ENCODE measurements at places on chromosomes 2 and 18.

DNA sequence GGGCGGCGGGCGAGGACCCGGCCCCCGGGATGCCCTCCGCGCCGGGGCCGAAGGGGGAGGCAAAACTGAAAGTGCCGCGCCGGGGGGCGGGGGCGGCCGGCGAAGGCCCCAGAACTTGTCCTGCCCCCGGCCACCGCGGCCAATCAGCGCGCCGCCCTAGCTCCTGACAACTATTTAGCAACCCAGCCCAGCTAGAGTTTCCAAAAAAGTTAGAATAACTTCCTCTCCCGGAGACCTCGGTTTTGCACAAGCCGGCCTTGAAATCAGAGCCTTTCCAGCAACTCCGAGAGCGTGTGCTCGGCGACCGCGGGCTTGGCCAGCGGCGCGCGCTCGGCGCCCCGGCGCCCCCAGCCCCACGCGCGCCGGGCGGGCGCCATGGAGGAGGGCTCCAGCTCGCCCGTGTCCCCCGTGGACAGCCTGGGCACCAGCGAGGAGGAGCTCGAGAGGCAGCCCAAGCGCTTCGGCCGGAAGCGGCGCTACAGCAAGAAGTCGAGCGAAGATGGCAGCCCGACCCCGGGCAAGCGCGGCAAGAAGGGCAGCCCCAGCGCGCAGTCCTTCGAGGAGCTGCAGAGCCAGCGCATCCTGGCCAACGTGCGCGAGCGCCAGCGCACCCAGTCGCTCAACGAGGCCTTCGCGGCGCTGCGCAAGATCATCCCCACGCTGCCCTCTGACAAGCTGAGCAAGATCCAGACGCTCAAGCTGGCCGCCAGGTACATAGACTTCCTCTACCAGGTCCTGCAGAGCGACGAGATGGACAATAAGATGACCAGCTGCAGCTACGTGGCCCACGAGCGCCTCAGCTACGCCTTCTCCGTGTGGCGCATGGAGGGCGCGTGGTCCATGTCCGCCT, at the start of gene TWIST2:
TWIST2 (plus strand) TSS at position 245 of the 850 bp plus-strand sequence; CDS start at position 376, 131 bp downstream.
- DNase-seq = no peak

DNA sequence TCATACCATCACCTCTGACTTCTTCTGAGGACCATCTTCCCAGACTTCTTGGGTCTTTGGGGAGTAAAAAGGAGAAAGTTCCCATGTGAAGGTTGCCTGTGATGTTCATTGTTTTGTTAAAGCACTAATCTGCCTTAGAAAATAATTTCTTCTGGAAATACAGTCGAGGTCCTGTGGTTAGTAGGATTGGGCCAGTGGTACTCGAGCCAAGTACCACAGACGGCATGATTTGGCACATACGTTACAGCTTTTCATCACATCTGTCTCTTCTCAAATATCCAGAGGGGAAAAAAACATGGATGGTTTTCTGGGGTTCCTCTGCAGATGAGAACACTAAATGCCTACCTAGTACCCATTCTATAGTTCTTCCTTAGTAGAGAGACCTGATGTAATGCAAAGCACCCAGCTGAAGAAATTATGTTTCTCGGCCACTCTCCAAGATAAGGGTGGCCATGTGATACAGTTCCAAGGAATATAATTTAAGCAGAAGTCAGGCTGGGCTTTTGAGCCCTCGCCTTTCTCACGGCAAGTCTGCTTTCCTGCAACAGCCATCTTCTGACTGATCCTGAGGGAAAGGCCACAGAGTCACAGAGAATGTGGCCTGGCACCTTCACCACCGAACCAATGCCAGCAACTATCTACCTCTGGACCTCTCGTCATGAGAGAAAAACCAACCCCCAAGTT, 161.0 kb downstream of the RNF152 start:
- no peak for DNase-seq

DNA sequence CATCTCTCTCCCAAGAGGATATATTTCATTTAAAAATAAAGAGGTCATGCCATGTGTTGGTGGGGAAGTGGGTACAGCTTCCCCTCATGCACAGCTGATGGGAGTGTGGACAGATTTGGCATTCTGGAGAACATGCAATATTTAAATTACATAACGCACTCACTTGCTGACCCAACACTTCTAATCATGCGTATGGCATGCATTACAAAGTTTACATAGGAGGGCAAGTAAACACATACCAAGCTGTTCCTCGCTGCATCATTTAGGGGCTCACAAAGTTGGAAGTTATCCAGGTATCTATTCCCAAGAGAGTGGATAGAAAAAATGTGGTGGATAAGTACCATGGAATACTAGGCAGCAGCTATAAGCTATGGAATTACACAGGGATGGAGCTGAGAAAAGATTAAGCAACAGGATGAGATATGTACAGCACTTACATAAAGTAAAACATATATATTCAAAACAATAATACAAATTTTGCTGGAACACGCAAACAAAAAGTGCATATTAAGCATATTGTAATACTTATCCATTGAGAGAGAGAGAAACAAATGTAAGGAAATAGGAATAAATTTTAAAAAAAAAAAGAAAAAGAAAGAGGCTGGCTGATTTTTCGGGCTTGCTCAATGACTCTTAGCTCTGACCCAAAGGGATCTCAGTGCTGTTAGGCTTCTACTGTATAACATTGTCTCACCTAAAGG, 11.0 kb downstream of the CYP1B1 start:
- no peak for DNase-seq

DNA sequence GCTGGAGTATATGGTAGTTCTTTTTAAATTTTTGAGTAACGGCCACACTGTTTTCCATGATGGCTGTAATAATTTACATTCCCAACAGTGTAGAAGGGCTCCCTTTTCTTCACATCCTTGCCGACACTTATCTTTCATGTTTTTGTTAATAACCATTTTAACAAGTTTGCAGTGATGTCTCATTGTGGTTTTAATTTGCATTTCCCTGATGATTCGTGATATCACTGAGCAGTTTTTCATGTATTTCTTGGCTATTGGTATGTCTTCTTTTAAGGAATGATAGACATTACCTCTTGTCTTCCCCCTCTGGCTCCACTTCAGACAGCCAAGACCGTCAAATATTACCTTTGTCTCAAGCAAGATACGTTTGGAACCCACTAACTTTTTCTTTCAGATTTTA, 371.1 kb upstream of the NRP2 start:
- no peak for DNase-seq

- no peak for DNase-seq
These were observed 177.4 kb downstream of the PARD3B start for GRCh38 chr2:204722691-204723090.

DNA sequence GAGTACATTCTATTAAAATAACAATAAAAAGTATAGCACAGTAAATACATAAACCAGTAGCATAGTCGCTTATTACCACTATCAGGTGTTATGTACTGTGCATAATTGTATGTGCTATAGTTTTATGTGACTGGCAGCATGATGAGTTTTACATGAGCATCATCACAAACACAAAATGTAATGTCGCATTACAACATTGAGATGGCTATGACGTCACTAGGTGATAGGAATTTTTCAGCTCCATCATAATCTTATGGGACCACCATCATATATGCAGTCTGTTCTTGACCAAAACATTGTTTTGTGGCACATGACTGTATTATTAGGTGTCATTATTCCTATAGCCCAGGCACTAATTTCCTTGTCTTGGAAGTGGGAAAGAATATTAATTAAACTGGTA, 48.6 kb downstream of the ZDBF2 start:
- DNase-seq = no peak

DNA sequence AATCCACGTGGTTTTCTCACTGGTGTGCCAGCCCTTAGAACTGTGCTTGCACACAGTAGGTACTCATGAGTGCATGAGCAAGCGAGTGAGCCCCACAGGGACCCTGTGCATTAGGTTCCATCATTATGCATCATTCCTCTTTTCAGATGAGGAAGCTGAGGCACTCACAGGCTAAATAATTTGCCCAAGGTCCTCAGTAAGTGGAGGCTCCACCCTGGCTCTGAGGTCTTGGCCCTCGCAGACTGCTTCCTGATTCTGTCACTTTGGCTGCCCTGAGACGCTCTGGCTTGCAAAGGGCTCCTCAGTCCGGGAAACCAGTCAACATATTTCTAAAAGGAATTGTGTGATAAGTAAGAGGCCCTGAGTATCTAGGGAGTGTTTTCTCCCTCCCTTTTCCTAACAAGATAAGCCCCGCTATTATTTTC, 71.7 kb downstream of the IL1R2 start:
- no peak for DNase-seq

- no peak for DNase-seq
These were observed 362.7 kb downstream of the TDRD15 start for GRCh38 chr2:21486445-21486844.

GRCh38 chr2:128599700-128600099, 281.0 kb upstream of the HS6ST1 start:
- no peak for DNase-seq

- no peak for DNase-seq
These were observed 16.5 kb downstream of the RNF149 start for GRCh38 chr2:101291973-101292372.

- DNase-seq = no peak
These were observed 13.7 kb upstream of the SKOR2 start for GRCh38 chr18:47265197-47265596.

DNA sequence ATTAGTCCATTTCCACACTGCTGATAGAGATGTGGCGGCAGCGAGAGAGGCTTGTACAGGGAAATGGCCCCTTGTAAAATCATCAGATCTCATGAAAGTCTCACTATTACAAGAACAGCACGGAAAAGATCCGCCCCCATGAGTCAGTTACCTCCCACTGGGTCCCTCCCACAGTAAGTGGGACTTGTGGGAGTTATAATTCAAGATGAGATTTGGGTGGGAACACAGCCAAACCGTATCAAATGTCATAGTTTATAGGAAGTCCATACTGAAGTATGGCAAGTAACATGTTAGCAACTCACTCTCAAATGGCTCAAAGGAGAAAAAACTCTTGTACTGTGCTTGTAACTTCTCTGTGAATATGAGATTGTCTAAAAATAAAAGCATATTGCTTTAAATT, 56.1 kb downstream of the FARP2 start:
- no peak for DNase-seq

DNA sequence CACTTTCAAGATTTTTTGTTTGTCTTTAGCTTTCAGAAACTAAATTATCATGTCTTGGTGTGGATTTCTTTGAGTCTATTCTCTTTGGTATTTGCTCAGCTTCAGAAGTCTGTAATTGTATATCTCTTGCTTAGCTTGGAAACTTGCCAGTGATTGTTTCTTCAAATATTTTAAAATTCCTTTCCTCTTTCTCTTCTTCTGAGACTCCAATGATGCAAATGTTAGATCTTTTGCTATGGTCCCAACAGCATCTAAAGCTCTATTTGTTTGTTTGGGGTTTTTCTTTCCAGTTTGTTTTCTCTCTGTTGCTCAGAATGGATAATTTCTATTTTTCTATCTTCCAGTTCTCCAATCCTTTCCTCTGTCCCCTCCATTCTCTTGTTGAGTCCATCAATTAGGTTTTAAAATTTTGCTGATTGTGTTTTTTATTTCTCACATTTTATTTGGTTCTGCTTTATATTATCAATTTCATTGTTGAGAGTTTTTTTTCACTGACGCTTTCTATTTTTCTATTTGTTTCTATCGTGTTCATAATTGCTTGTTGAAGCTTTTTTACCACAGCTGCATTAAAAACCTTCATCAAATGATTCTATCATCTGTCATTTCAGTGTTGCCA, 81.5 kb upstream of the DAPL1 start:
- DNase-seq = no peak

GRCh38 chr18:37669991-37670534, 104.5 kb upstream of the CELF4 start:
- DNase-seq = no peak

DNA sequence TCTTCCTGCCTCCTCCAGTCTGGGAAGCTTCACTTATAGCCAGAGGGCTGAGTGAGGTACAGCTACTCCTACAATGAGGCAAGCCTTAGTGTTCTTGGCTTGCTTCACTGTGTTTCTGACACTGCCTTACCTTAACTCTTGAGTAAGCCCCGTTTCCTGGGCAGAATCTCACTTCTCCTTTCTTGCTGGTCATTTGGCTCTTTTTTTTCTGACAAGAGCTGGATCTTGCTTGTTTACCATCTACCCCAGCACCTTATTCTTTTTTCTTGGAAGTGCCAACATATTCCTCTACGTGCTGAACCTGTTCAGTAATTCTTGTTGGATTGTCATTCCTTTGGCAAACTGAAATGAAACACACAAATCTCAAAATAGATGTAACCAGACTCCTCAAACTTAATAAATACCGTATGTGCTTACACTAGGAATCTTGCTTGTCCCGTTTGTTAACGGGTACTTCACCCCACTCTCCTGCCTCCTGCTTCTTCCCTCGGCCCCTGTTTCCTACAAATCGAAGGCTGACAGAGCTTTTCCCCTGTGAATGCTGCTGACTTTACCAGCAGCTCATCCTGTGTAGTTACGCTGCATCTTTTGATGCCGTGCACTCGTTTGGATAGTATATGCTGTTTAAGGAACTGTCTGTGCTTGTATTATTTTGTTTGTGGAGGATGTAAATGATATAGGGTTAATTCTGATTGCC, 132.2 kb downstream of the FMNL2 start:
- DNase-seq = no peak

GRCh38 chr2:54499661-54500060, 43.5 kb downstream of the SPTBN1 start:
- DNase-seq = no peak

- DNase-seq = no peak
These were observed 620 bp upstream of the SLC9A2 start for GRCh38 chr2:102618452-102619413.

GRCh38 chr2:10584242-10584753, 105.5 kb downstream of the NOL10 start:
- DNase-seq = no peak

DNA sequence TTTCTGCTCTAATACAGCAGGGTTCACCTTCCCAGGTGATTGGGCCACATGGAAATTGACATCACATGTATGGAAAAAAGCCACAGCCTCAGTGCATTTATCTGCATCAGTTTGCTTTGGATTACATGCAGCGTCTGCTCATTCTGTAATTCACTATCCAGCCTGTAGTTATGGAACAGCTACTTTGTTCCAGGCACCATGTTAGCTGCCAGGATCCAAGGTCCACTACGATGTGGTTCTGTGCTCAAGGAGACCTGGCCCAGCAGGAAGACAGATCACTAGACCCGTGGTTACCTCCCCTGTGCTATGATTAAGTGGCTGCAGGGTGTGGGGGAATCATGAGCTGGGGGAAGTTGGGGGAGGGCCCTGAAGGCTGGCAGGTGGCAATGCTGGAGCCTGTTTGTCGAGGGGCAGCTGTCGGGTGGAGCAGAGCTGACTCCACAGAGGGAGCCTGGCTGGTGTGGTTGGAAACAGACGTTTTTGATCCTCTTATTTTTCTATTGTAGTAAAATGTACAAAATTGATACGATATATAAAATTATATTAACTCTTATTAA, 58.6 kb downstream of the TSHZ1 start:
- no peak for DNase-seq

GRCh38 chr2:15943378-15944280, 3.3 kb downstream of the MYCN start:
- no peak for DNase-seq

DNA sequence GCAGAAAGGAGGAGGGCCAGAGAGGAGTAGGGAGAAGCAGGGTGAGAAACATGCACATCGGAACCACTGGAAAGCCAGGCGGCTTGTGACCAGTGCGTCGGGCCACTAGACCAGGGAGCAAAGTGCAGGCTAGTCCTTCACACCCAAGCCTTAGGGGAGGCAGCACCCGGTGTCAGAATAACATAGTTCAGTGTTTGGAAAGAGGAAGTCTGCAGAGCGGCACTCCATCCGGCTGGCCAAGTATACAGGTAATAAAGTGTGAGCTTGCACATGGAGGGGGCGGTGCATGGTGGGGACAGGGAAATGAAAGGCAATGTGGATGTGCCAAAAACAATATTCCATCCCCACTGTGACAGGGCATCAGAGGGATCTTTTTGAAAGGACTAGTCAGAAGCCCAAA, 69.7 kb downstream of the ZNF521 start:
- no peak for DNase-seq

GRCh38 chr2:199727306-199727705, 123.7 kb downstream of the FTCDNL1 start:
- no peak for DNase-seq

All from stimulated activated CD8-positive, alpha-beta memory T cell treated with anti-CD3 and anti-CD28 coated beads, Interleukin-15, amount 100 ng/mL, for 24 hours (primary cell).